CD4-positive, alpha-beta T cell treated with Interleukin-15 for 4 hours (primary cell): ENCODE measurements at places on chromosomes 2 and 18.

- no peak for DNase-seq
These were observed 5.8 kb upstream of the PIEZO2 start for GRCh38 chr18:11155034-11155759.

- no peak for DNase-seq
These were observed 678.3 kb upstream of the NRXN1 start for GRCh38 chr2:51710222-51710621.

DNA sequence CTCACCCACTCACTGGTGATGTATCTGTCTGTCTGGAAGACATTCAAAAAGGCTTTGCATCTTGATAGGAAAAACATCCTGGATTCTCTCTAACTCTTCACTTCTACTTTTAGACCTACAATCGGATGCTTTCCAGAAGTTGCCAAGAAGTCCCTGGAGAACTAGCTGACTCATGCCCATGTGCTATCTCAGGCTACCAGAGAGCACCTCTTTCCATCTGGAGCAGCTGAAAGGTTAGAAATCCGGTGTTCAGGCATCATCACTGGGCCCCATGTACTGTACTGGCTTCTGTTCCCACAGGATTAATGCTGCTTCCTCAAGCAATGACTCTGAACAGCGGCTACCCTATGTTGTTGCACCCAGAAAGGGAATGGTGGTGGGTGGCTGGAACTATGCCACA lies 259.0 kb downstream of the NBAS start:
- DNase-seq: no peak

GRCh38 chr18:43642727-43643330 lies 365.5 kb upstream of the SYT4 start:
- no peak for DNase-seq

GRCh38 chr2:214135966-214136365 lies 274.9 kb upstream of the VWC2L start:
- no peak for DNase-seq

GRCh38 chr2:73020306-73020656 lies 51.2 kb downstream of the SFXN5 start:
- no peak for DNase-seq

DNA sequence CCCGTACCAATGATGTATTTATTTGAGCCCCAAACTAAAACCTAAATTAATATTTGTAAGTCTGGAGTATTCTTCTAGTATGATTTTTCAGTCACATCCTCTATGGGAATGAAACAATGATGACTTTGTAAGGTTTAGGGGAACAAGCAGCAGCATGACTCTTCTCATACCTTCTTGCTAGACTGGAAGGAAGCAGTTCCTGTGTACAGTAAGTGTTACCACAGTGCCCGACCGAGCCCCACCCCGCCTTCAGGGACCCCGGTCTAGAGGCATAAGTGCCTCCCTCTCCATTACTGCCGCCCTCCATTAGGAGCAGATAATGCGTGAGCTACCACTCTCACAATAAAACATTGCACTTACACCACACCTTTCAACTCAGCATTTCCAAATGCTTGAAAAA lies 599.3 kb downstream of the ARHGAP15 start:
- DNase-seq: no peak

DNA sequence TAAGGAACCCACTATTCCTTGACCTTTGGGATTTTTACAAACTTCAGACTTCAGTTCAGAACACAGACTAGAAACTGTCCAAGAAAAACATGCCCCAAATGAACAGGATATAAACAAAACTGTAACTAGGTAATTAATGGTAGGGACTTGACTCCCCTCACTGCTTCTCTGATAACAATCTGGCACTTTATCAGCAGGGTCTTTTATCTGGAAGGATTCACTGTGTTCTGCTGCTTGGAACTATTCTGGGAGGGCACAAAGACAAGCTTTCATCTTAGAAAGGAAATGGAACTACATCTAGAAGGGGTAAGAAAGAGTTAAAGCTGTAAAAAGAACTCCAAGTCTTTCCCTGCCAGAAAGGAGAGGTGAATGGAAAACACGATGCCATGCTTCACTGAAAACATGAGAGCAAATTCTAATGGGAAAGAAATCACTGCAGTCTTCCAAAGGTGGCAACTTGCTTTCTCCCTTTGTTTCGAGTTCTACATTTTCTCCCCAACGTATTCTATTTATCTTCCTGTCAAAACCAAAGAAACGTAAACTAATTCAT lies 181.2 kb downstream of the THADA start:
- no peak for DNase-seq

DNA sequence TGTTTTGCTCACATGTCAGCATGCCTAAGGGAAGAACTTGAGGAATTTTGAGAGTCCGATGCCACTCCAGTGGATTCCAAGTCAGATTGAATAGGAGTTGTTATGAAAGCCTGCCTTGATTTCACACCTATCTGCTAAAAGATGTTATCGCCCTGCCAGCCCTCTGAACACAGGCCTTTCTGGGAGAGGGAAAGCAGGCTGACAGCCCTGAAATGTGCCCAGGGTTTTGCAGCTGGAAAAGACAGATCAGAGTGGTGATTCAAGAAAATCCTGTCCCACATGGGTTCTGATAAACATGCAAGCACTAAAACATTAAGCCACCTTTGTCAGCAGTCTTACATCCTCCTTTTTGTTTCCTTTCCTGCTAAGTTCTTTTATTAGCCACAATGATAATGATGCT lies 1752.9 kb upstream of the CELF4 start:
- DNase-seq: no peak

DNA sequence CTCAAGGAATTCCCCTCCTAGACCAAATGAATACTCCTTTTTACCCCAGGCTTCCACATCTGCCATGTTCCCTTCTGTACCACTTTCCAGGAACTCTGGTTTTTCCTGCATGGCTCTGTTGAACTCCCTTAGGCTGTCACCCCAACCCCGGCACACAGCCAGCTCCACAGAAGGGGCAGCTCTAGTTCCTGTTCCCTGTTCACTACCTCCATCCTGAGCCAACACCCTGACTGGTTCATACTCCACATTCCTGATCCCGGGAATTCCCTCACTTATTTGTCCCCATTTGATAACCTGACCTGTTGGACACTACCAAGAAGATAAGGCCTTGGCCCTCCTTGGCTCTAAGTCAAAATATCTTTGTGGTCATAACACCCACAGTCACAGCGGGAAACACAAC lies 280.9 kb upstream of the RAB6C start:
- no peak for DNase-seq

GRCh38 chr2:144663207-144663606 lies 143.3 kb upstream of the ZEB2 start:
- no peak for DNase-seq

DNA sequence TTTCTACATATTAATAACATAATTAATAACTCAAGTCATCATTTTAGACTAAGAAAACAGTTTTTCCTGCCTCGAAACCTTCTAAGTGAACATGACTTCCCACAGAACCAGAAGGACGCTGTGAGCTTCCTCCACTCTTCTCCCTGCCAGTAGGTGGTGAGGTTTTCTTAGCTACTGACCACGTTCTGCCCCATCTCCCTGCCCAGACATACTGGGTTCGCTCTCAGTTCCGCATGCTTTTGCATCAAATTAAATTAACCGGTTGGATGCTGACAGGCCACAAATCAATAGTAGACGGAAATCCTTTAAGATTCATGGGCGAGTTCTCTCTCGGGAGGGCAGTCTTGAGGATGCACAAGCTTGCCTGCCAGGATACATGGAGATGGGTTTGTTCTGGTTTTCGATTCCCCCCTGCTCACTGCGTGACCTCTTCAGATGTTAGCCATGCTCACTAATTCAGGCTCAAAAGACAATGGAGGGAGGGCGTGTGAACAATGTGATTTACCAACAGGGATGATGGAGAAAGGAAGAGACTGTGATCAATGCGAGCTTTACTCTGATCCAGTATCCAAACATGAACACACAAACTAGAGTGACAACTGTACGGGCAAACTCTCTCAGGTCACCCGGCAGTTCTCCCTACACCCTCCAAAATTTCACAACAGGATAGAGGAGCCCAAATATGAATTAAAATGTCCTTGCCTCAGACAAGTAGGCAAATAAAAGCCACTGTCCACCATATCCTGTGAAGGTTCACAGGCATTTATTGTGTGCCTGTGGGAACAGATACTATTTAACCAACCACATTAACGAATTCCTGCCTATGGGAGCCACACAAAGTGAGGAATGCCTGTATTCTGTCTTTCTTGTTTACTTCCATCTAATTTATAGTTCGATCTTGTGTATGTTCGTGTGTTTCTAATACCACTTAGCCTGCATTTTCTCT lies 375.7 kb downstream of the EIPR1 start:
- DNase-seq: no peak

- no peak for DNase-seq
These were observed 381.7 kb downstream of the NUP35 start for GRCh38 chr2:183505911-183506310.

DNA sequence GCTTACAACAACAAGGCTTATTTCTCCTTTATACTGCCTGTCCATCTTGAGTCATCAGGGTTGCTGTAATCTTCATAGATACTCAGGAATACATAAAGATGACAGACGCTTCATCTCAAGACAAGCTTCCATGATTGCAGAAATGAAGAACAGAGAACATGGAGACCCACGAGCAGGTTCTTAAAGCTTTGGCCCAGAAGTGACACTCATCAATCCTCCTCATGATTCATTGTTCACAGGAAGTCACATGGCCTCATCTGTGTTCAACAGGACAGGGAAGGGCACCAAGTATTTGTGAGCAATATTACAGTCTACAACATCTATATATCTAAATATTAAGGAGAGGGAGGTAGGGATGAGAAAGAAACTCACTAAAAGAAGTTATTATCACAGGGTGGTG lies 36.5 kb upstream of the PGAP1 start:
- no peak for DNase-seq

- DNase-seq: no peak
These were observed 15.0 kb upstream of the HTR2B start for GRCh38 chr2:231139796-231140195.

DNA sequence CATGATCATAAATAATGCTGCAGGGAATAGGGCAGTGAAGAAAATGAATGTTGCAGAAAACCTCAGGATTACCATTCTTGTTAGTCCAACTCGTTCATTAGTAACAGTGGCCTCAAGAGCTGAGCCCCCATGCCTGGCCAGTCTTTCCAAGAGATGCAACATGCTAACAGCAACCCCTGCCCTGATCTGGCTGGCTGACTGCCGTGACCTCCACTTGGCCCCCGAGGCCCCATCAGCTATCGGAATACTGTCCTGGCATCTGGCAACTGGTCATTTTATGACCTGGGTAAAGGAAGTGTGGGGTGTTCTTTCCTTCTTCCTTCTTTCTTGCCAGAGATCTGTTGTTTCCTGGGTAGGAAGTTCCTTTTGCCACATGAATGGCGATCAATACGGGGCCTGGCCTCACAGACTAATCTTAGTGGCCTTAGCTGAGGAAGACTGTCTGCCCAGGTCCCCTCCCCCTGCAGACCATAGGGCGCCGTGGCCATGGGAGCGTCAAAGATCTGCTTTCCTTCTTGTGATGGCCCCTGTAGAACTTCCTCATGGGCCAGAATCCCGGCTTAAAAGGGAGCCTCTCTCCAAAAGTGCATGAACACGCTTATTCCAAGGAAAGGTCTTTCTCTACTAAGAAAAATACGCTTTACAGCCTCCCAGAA lies 10.6 kb upstream of the TRABD2A start:
- DNase-seq: no peak

DNA sequence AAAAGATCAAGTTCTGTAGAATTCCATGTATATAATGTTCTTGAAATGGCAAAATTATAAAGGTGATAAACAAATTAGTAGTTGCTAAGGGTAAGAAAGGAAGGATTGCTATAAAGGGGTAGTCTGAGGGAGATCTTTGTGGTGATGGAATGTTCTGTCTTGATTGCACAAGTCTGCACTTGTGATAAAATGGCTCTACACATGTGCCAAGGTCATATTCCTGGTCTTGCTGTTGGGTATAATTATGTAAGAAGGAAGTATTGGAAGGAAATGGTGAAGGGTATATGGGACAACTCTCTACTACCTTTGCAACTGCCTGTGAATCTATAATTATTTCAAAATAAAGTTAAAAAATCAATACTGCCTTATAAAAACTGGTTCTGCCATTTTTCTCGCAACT lies 15.3 kb downstream of the SGPP2 start:
- DNase-seq: no peak
